ENCODE measurements at places on chromosomes 7 and 10.

DNA sequence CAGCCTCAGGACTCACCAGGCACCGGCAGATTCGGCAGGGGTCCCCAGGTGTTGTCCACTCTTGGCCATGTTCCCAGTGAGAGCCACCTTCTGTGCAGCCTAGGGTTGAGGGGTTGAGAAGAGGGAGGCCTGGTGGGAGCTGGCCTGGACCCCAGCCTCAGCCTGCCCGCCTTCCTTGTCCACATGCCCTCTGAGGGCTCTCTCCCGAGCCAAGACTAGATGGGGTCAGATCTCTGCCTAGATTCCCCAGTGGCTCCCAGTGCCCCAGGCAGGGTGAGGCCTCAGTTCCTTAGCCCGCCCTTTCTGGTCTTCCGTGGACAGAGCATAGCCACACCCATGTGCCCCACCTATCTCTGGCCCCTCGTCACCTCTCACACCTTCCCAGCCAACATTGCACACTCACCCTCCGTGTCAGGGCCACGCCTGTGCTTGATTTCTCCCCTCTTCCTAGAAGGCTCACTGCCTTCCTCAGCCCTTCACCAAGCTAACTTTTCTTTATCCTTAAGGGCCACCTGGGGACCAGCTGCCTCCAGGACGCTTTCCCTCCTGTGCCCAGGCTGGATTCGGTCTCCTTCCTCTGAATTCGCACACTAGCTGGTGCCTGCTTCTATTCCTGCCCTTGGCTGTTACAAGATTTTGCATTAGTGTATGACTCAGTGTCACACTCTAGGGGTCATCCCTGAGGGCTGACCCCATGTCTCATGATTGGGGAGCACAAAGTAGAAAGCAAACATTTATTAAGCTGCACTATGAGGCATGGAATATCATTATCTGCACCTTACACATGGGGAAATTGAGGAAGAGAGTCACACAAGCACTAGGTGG is 7.5 kb downstream of the KCP start:
- DNase-seq: no peak

DNA sequence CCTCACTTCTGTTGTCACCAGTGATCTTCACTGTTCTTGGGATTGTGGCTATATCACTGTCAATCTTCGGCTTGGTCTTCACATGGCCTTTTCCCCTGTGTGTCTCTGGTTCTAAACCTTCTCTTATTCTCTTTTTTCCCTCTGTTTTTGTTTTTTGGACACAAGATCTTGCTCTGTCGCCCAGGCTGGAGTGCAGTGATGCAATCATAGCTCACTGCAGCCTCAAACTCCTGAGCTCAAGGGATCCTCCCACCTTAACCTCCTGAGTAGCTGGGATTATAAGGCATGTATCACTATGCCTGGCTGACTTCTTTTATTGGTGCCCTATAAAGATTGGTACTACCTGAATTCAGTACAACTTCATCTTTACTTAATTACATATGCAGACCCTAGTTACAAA is 143.4 kb upstream of the EFCAB10 start:
- no peak for DNase-seq

- DNase-seq: no peak
Observed at GRCh38 chr7:12370249-12370648, 33.4 kb downstream of the VWDE start.

- no peak for DNase-seq
Observed at GRCh38 chr7:129427526-129428045, 6.6 kb upstream of the STRIP2 start.

DNA sequence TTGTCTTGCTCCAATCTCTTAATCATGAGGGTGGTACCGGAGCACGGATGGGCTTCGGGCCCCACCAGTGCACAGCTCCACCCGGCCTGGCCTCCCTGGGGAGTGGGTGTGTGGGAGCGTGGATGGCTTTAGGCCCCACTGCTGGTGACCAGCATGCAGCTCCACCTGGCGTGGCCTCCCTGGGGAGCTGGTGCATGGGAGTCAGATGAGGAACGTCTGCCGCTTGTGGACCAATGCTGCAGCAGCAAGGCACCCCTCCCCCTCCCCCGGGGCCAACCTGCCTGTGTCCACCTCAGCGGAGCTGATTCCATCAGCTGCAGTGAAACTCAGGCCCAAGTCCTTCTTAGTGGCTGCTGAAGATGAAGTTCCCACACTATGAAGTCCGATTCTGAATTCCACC is 511.4 kb downstream of the PTPRN2 start:
- DNase-seq: no peak

DNA sequence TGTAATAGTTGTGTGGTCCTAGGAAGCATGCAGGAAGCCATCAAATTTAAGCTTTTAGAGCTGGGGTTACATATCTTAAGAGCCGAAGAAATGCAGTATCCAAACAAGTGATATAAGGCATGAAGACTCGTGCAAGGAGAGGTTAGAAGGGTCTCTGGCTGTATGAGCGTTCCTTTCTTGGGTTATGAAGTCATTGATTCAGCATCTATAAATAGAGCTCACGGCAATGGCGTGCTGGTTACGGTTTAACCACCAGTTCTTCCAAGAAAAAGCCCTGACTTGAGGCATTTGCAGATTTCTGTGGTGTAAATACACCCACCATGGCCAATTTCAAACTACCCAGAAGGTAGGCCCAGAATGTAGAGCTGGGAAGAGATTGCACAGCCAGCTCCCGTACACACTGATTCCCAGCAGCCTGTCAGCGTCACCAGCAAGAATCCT is 72.0 kb upstream of the KAT6B start:
- no peak for DNase-seq

DNA sequence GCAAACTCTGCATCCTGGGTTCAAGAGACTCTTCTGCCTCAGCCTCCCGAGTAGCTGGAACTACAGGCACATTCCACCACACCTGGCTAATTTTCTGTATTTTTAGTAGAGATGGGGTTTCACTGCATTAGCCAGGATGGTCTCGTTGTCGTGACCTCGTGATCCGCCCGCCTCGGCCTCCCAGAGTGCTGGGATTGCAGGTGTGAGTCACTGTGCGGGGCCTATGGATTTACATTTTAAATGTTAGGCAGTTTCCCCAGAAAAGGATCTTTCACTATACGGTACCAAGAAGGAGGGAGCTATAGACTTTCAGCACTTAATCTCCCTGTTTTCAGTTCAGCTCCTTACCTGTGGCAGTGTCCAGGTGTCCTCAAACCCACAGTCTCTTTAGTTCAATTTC is 50.8 kb downstream of the SIRT1 start:
- no peak for DNase-seq

All from activated gamma-delta T cell (primary cell).